Nephron progenitor cell (in vitro differentiated cells): ENCODE measurements at places on chromosomes 5 and 9.

DNA sequence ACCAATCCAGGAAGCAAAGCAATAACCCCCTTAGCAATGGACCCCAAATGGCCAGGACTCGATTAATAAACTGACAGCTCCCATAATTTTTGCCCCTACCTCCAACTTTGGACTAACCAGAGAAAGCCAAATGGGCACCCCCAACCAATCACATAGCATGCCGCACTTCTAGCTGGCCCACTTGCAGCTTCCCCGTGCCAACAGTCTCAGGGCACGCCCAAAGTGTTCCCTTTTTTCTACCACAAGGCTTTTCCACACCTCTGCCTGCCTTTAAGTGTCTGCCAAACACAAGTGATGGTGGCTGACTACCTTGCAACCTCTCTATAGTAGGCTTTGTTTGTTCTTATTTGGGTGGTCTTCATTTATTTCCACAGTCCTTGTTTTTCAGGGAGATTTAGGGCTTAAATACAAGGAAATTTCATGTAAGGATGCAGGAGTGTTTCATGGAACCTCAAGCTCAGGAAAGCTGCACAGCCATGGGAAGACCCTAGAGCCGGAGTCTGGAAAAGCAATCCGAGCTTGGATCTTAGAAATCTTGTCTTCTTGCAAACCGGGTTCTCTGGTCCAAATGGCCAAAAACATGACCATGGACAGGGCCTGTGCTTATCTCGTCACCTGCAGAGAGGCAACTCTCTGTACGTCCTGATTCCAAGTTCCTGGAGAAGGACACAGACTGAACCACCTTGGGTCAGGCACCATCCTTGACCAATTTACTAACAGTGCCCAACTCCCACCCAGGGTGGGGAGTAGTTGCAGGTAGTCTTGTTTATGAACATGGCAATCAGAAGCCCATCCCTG lies 89.2 kb downstream of the THBS4 start:
- DNase-seq = no peak

DNA sequence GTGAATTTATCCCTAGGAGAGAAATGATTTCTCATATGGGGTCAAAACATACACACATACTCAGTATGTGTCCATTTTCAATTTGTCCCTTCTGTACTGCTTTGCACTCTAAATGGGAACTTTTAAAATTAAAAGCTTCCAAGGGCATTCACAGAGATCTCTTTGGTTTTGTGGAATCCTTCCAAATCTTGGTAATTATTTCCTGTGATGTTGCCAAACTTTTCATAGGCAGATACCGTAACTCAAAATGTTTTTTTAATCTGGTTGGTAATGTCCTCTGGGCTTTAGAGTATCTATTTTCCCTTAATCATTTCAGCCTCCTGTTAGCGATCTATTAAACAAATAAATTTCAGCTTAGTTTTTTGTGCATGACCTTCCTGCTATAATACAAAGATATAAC lies 282.4 kb downstream of the ARHGEF28 start:
- no peak for DNase-seq

DNA sequence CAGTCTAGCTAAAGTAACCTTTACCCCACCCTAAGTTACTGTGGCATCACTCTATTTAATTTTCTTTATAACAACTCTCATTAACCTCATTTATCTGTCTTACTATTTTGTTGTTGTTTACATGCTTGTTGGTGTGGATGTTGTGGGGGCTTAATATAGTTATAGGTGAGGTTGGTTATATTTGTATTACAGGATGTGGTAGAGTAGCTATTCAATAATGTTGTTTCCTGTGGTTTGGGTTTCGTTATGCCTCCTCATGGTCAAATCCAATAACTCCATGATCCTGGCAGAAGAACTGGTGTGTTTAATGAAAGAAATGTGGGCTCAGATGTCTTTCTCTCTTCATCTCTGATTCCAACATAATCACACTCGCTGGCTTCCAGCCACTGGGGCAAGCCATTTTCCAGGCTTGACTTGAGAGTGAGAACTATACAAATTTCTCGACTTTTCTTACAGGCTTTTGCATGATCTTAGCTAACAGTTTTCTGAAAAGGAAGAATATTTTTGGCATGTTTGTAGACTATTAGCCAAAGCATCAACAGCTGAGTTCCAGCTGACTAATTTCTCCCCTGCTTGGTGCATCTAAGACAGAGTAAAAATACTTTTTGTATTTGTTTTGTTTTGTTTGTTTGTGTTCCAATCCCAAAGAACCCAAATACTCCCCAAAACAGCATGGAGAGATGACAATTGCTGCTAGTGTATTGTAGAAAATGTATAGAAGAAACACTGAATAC lies 303.7 kb upstream of the PAPPA start:
- DNase-seq = no peak

DNA sequence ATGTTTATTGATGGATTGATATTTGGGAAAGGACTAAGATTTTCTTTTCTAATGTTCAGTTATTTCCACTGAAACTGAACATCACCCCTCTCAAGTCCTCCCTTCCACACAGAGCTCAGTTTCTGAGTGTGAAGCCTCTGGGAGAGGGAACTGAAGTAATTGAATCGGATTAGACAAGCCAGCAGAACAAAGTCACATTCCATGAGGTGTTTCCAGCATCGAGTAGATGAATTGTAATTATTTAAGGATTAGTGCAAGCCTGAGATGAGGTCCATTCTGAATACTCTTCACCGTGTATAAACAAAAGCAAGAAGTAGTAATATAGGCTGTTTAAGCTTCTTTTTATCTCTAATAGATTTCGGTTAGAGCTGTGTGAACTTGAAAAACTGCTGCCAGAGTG lies 2060.5 kb downstream of the MAT2B start:
- no peak for DNase-seq

DNA sequence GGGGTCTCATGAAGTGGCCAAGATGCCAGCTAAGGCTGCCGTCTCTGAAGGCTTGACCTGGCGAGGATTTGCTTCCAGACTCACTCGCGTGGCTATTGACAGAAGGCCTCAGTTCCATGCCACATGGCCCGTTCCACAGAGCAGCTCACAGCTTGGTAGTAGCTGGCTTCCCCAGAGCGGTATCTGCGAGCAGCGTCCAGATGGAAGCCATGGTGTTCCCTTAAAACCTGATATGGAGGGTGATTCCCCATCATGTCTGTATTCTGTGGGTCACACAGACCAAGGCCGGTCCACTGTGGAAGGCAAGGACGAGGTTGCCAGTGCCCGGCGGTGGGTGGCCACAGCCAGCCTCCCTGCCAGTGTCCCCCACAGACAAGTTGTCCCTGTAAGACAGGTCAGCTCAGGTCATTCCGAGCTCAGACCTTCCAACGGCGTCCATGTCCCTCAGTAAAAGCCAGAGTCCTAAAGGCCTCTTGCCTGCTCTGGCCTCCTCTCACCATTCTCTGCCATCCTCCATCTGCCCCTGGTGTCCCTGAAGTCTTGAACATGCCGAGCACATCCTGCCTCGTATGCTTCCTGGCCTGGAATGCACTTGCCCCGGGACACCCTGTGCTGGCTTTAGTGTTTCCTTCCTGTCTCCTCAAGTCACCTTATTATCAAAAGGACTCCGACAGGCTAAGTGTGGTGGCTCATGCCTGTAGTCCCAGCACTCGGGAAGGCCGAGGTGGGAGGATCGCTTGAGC lies 61.3 kb upstream of the LRRTM2 start:
- no peak for DNase-seq

- DNase-seq = no peak
Observed at GRCh38 chr9:102975251-102975650, 19.9 kb upstream of the CYLC2 start.

GRCh38 chr9:98494852-98495251 lies 213.9 kb downstream of the GABBR2 start:
- DNase-seq = no peak

DNA sequence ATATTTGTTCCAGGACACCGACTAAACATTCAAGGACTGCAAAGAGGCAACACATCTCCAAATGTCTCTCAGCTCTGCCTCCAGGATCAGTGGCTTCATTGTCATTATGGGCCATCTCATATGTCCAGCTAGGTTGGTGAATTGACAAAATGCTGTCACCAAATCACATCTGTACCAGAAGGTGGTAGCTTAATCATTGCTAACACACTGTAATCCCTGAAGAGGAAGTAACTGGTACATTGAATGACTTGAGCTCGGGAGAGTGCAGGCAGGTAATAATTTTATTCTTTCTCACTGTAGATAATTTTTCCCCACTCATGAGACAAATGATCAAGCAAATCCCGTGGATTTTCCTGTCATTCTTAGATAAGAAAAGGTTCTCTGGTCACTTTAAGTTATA lies 169.8 kb downstream of the SEMA6A start:
- DNase-seq = no peak

GRCh38 chr9:92638621-92639101 lies 31.3 kb downstream of the IPPK start:
- DNase-seq = no peak

- DNase-seq = no peak
Observed at GRCh38 chr5:131943916-131944315, 1.5 kb downstream of the MEIKIN start.

DNA sequence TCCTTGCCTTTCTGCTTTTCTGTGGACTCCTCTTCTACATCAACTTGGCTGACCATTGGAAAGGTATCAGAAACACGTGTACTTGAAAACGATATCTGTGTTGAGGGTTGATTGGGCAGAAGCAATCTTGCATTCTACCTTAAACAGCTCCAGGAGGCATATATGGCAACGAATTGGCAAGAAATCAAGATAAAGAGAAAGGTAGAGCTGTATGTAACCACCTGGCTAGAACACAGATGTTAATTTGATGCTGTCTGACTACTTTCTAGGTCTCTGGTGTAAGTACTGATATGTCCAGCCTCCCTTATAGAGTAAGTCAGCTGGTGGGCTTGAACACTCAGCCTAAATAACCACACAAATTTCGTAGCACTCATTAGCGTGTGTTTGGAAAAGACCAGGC lies 1.3 kb downstream of the MAN1B1 start:
- DNase-seq = no peak

- no peak for DNase-seq
Observed at GRCh38 chr5:96022971-96023370, 61.3 kb upstream of the ELL2 start.

DNA sequence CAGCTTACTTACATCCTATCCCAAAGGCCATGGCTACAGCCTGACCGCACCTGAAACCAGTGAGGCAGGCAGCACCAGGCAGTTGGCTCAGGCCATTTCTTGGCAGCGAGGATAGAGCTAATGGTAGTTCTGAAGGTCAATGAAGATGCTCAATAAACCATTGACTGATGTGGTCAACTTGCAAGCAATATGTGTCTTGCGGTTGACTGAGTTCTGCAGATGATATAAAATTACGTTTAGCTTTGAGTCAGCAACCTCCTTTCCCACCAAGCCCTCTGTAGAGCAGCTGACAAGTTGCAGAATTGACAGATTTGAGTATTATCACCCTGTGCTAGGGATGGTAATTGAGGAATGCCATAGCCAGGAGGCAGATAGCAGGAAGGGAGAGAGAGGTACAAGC lies 189.0 kb upstream of the PUM3 start:
- no peak for DNase-seq

DNA sequence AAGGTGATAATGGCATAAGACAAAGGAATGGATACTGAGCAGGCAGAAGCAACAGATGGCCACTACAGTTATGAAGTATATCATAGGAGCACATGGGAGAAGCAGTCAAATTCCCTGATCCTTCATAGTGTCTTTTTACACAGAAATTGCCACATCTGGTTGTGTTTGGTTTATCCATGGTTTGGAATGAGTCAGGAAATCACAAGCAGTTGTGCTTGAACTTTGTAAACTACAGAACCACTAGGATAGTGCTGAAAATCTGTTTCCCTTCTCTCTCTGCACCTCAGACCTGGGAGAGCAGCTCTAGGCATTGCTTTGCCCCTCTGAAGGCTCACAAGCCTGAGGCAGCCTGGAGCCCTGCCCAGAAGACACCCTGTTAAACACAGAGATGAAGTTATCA lies 134.0 kb downstream of the DMRT2 start:
- DNase-seq = no peak

DNA sequence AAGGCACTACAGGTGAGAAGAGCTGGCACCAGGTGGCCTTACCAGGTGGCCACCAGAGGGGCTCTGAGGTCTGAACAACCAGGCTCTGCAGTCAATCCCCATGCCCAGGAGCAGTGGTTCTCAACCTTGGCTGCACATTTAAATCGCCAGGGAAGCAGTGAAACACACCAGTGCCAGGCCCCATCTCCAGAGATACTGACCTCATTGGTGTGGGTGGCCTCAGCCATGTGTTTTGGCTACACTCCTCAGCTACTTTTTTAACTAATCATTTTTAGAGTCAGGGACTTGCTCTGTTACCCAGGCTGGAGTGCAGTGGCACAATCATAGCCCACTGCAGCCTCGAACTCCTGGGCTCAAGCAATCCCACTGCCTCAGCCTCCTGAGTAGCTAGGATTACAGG lies 56.0 kb downstream of the GABBR2 start:
- no peak for DNase-seq

- no peak for DNase-seq
Observed at GRCh38 chr5:134503088-134503936, 22.2 kb upstream of the JADE2 start.

DNA sequence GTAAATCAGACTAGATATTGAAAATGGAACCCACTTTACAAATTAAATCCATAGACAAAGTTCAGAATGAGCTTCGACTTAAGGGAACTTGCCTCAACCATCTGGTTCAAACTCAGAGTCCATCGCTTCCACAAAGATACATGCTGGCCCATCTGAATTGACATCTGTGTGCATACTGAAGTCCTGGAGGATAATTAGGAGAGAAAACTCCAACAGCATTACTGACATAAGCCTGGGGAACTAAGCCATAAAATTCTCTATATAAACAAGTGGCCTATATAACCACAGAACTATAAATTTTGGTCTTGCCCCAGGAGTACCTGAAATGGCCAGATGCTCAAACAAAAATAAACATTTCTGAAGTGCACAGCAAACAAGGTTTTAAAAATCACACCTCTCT lies 94.4 kb downstream of the IZUMO3 start:
- no peak for DNase-seq

GRCh38 chr9:137000177-137000930 lies 4.0 kb upstream of the CLIC3 start:
- DNase-seq = no peak

- no peak for DNase-seq
Observed at GRCh38 chr9:110954822-110955291, 83.4 kb downstream of the LPAR1 start.

- no peak for DNase-seq
Observed at GRCh38 chr5:180194410-180195345, 14.3 kb downstream of the RASGEF1C start.

- DNase-seq = no peak
Observed at GRCh38 chr9:92725266-92725545, 39.4 kb downstream of the BICD2 start.

DNA sequence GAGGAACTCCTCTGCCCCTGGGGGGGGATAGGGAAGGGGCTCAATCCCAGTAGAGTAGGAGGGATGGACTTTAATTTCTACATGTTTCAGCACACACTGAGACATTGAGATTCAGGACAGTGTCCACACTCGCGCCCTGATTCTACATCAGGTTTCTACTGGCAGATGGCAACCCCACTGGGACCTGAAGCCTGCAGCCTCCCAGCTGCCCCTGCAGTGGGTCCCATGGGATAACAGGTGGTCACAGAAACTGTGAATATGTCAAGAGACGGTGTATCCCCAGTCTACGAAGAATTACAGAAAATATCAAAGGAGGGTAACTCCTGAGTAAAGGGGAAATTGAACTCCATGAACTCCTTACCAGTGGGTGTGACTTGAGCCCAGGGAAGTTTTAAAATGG lies 2.4 kb upstream of the TERT start:
- no peak for DNase-seq
